ENCODE measurements at places on chromosomes 5 and 9.

GRCh38 chr9:128882677-128883603, 1.0 kb downstream of the LRRC8A start:
- no peak for DNase-seq

DNA sequence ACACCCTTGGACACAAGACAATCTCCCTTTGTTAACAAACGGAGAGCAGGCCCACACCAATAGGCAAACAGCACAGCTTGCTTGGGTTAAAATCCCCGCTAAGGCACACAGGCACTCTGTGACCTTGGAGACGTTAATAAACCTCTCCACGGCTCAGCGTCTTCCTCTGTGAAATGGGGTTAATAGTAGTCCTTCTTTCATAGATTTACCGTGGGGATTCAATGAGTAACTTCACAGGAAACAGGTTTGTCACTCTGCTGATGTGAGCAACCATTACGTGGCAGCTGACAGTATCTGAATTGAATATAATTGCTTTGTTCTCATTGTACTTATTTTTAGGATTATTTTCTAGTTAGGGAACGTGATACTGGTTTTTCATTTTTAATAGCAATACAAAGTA, 65.2 kb upstream of the ADRA1B start:
- no peak for DNase-seq

DNA sequence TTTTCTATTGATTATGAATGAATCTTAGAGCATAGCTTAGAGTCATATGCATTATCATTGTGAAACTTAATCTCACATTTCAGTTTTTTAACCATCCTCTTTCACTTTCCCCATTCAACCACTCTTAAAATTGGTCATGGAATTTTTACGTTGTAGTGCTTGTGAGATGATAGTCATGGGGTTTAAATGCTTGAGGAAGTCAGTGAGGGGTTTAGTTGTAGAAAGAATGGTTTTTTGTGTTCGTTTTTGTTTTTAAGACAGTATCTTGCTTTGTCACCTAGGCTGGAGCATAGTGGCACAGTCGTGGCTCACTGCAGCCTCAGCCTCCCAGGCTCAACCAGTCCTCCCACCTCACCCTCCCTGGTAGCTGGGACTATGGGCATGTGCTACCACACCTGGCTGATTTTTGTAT, 19.6 kb downstream of the UGCG start:
- DNase-seq: peak; percentile 83

- no peak for DNase-seq
These were observed 81.2 kb upstream of the LMX1B start for GRCh38 chr9:126532489-126532888.

DNA sequence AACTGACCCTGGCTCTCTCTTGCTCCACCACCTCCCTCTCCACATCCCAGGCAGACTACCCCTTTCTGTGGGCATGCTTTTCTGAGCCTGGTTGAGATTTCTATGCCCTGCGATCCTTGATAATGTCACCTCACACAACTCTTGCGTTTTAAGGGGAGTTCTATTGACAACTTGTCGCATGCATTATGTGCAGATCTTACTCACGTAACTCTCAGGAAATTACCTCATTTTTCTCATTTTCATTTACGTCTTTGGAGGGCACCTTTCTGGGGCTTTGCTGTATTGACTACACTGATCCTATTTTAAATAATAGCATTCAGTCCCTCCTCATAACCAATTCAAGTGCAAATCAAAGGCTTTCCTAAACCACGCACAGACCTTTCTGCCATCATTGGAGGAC, 140.4 kb upstream of the WWC1 start:
- DNase-seq: no peak

DNA sequence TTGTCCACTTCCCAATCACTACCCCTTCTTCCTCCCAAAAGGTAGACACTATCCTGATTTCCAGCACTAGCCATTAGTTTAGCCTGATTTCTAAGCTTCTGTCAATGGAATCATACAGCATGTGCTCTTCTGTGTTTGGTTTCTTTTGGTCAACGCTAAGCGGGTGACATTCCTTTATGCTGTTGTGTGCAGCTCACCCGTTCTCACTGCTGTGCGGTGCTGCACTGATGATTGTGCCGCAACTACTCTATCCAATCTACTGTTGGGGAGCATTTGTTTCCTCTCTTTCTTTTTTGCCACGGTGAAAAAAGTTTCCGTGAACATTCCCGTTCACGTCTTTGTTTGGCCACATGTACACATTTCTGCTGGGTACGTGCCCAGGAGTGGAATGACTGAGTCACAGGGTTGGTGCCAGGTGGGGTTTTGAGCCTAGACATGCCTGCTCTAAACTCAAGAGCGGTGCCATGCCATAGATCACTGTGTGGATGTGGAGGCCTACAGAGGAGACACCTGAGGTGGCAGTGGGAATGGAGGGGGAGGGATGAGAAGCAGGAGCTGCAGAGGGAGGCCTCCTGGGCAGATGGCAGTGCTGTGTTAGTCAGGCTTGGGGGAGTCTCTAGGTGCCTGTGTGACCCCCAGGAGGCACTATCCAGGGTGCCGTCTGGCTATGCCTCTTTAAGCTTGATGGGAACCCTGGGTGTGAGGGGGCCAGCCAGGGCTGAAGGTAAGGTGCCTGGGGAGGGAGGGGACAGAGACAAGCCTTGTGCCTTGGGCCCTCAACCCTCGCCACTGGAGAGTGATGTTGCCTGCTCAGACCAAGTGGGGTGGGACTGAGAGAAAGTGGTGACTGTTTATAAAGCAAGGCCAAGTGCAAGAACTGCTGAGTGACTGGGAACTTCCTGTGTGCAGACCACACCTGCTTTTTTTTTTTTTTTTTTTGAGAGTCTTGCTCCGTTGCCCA, 11.4 kb upstream of the ANKRD33B start:
- no peak for DNase-seq

GRCh38 chr9:21507483-21507790, 25.3 kb upstream of the IFNE start:
- DNase-seq: no peak

- no peak for DNase-seq
These were observed 185.3 kb downstream of the TLE4 start for GRCh38 chr9:79757074-79757473.

GRCh38 chr9:91960367-91960766, 10.3 kb upstream of the ROR2 start:
- DNase-seq: no peak

GRCh38 chr5:66151030-66151429, 6.9 kb downstream of the SREK1 start:
- DNase-seq: no peak

DNA sequence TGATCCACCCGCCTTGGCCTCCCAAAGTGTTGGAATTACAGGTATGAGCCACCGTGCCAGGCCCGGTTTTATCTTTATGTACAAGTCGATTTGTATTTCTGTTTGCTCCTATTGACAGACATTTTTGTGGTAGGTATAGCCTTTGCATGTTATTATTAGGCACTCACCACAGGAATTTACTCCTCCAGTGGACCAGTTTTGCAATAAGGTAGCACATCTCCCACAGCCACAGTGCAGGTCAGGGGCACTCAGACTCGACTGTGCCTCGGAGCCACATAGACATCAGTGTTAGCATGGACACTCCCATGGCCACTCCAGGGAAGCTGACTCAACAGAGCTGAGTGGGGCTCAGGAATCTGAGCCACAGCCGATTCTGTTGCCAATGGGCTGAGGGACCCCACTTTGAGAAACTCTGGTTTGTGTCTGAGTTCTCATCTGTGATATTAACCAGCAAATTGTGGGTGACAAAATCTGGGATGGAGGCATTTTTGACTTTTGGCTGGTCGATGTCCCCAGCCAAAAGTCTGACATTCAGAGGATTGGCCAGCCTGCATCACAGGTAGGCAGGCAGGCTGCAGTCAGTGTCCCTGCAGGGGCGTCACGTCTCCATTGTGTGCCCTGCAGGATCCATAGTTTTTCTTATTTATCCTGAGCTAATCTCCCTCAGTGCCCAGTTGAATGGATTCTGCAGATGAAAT, 15.0 kb upstream of the SHB start:
- DNase-seq: no peak

DNA sequence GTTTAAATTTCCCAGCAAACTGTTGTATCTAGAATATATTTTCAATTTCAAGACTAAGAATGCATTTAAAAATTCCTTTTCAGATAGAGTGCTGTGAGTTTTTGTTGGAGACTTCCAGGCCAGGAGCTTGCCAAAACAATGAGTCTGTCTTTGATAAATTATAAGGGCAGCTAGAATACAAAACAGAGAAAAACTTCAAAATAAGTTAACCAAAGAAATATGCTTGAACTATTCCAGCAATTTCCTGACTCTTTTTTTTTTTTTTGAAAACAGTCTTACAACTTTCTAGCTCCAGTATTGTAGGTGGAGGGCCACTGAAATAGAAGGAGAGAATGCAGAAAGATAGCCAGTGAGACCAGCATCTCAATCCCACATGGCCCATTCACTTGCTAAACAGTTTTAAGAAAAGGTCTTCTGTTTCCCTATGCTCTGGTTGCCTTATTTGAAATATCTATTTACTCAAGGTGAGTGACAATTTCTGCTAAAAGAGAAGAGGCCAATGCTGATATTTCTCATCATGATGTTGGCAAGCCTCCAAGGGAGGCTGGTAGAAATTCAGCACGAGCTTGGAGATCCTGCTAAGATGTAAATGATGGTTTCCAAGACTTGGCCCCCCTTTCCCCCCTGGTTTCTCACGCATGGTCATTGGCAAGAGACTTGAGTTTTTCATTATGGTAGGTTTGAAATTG, 103.2 kb downstream of the USP20 start:
- peak; percentile 79 for DNase-seq

GRCh38 chr9:81492710-81493447, 196.5 kb downstream of the TLE1 start:
- DNase-seq: peak; percentile 99

GRCh38 chr9:133792721-133793470, 54.7 kb upstream of the SARDH start:
- peak; percentile 24 for DNase-seq

DNA sequence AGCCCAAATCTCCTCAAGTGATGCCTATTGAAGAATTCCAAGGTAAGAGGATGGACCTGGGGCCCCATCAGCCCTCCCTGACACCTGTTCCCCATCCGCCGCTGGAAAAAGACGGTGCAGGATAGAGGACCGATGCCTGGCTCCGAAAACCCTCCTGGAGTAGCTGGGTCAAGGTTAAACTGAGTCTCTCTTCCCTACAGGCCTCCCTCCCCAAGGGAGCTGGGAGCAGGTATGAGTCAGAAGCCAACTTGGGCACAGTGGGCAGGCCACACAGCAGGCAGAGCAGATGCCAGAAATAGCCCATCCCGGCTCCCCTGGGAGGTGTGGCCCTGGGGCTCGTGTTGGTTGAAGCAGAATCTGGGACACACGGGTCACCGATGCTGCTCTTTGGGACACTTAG, 75.6 kb downstream of the NTNG2 start:
- no peak for DNase-seq

DNA sequence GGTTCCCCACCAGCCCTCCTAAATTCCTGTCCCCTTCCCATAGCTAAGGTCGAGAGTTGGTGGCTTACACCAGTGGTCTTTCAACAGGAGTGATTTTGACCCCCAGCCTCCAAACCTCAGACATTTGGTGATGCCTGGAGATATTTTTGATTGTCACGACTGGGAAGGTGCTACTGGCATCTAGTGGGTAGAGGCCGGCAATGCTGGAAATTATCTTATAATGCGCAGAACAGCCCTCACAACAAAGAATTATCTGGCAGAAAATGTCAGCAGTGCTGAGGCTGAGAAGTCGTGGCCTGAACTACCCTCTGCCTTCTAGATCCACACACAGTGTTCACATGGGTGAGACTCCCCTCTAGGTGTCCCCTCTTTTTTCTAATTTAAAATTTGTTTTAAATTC, 69.6 kb downstream of the IL31RA start:
- DNase-seq: no peak

DNA sequence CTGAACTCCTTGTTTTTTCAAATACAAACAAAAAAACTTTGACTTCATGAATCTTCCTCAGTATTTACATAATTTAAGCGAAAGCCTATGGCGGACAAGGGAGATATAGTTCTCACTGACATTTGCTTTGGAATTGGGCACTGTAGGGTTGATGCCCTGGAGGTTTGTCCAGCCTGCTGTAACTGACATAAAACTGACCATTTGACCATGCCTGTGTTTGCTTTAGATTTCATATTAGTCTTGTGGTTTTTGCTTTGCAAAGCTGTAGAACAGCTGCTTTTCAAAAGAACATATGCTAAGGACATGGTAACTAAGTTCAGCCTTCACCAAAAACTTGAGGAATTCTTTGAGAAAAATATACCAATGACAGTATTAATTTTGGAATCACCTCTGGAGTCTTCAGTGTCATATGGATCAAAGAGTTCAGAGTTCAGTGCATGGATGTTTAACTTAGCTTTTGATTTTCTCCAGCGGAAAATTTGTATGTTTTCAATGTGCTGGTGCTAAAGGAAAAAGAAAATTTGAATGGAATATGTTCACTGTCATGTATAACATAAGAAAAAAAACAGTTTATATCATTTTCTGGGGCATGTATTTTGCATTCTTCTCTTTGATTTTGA, 1013.1 kb downstream of the NR2F1-AS1 start:
- peak; percentile 25 for DNase-seq

- DNase-seq: no peak
These were observed 10.2 kb upstream of the GABRP start for GRCh38 chr5:170773024-170773985.

DNA sequence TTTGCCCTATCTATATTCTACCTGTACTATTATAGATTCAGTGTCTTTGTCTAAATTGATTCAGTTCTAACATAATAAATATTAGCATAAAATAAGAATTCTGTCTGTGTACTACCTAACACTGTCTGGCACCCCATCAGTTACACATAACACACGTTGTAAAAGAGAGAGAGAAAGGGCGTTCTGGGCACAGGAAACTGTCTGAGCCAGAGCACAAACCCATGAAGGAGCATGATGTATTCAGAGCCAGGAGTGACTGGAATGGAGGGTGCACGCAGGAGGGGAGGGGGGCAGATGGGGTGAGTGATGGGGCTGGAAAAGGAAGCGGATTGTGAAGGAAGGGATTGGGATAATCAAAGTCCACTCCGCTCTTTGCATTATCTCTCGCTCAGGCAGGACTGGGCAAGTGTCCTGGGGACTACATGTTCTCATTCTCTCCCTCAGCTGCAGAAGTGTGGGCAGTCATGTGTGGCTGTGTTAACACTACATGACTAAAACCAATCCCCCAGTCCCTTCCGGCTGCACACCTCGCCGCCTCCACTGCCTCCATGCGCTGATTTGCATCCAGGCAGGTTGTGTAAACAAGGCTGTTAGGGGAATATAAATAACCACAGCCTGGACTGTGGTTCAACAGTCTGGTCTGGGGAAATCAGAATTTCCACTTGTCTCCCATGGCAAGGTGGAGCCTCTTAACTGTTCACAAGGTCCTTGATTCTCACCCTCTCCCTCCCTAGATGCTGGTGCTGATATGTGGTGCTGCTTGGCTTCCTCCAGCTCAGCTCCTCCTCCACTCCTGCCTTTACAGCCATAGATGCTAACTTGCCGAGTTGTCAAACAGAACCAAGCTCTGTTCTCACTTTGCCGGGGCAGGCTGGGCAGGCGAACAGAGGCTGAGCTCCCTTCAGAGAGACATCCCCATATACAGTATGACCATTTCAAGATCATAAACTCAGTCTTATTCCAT, 367.5 kb upstream of the BRINP1 start:
- no peak for DNase-seq

DNA sequence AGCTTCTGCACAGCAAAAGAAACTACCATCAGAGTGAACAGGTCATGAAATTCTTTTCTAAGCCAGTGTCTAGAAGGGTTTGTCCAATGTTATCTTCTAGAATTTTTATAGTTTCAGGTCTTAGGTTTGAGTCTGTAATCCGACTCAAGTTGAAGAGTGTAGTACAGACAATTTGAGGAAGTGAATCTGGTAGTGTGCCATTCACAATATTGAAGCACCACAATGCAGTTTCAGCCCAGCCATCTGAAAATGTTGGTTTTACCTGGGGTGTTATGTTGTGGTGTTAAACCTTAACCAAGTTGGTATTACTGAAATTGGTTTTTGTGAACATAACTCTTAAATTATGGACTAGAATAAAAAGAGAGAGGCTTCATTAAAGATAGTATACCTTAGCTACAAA, 77.2 kb downstream of the ADAMTS16 start:
- DNase-seq: no peak

Measured in foreskin melanocyte (primary cell).